Mesothelial cell of epicardium (in vitro differentiated cells): ENCODE measurements at places on chromosomes 4 and X. TPM values are rescaled to one million over a fixed set of nuclear protein-coding genes. Genes with fewer than 3 reads are reported as not detected.

The BCLAF3 gene
- total RNA-seq = 16.4 to 17.3 TPM (median 16.9 TPM) in 3 replicates

The F9 gene
- not detected in 3 replicates for total RNA-seq

The GPC4 gene
- 43.4 to 46.9 TPM (median 44.8 TPM) in 3 replicates for total RNA-seq

DNA sequence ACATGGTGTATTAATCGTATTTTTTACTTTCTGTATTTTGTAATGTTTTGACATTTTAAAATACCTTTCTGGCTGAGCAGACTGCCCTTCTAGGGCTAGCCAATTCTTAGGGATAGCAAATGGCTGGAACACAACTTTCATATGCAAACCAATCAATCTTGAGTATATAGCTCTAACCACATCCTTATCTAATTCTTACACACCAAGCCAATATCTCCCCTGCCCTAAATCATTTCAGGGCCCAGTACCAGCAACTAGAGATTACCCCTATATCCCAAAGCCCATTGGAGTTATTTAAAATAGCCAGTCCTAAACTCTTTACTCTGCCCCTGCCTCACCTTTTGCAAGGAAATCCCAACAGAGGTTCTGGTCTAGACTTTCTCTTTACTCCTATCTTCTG is 58.3 kb downstream of the INTS12 start:
- DNase-seq = no peak

DNA sequence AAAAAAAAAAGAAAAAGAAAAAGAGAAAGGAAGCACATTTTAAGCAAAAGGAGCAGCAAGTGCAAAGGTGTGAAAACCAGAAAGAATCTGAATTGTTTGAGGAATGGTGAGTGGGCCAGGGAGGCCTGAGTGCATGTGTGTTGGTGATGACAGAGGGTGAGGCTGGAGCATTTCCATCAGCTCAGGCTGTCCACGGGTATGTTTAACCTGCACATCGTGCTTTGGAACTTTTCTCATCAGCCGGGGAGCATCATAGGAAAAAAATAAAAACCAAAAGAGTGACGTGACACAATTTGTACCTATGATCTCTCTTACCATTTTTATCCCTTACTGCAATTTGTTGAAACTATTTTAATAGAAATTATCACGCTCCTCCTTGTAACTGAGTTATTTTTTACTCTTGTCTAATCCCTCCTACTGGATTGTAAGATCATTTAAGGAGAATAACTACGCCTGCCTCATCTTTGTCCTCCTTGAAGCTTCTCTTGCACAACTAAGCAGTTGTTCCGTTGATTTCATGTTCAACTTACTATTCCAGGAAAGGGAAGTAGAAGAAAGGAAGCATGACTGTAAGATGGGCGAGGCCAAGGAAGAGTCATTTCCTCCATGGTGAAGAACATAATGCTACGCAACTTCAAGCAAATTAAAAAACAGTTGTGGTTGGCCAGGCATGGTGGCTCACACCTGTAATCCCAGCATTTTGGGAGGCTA is 7.0 kb downstream of the PALLD start:
- no peak for DNase-seq

DNA sequence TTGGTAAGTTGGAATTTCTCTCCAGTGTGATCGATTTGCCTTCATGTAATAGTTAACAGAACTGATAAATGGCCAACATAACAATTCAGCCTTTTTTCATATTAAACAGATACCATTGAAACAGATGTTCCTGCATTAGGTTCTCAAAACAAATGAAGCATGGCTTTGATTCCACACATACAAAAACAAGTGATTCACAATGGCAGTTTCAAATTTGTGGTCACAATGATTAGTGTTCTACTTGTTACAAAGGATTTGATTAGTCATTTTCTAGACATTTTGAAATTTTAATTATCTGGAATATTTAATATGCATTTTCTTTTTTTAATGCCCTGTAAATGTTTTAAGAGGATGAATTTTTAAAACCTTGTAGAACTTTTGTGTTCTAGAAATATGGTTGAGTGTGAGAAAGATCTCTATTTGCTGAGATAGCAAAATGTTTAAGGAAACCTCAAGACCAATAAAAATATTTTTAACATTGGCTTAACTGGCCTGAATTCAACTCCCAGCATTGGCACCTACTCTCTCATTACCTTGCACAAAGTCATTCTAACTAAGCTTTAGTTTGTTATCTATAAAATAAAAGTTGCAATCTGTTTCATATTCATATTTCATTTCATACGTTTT is 18.9 kb upstream of the GLRA3 start:
- DNase-seq = no peak

- DNase-seq = no peak
These were observed 575 bp downstream of the MAP7D2 start for GRCh38 chrX:20116087-20116576.

DNA sequence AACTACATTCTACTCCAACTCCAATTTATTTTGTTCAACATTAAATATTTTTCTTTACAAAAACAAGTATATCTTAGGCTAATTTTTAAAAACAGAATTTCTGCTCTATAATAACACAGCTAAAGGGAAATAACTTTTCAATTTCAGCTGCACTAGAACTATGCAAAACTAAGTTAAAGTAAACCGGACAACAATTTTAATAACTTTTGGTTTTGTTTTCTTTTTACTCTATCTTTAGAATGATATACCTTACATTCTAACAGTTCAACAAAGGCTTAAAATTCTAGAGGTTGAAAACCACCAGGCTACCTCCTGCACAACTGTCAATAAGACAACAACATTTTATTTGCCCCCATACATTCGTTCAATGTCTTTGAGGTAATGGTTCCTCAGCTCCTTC is 18.7 kb upstream of the KCNE5 start:
- DNase-seq = no peak

GRCh38 chr4:118703118-118703517 is 17.9 kb downstream of the METTL14 start:
- no peak for DNase-seq

GRCh38 chr4:4470208-4470607 is 71.6 kb downstream of the STX18 start:
- no peak for DNase-seq

DNA sequence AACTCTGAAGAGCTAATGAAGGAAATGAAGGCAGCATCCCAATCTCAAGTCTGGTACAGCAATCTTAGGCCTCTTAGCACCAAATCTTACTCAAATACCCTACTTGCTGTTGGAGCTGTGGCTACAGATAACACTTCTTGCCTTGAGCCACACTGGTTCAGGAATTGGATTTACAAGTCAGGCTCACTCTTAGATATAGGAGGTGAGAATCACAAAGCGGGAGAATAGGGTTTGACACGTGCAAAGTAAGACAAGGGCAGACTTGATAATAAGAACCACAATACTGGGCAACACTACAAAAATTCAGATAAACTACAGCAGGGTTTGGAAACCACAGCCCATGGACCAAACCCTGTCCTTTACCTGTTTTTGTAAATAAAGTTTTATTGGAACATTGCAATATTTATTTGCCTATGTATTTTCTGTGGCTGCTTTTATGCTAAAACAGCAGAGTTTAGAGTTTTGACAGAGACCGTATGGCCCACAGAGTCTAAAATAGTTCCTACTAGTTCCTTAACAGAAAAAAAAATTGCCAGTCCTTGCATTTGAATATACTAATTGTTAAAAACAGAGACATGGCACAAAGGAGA is 9.3 kb upstream of the CUL4B start:
- DNase-seq = no peak

DNA sequence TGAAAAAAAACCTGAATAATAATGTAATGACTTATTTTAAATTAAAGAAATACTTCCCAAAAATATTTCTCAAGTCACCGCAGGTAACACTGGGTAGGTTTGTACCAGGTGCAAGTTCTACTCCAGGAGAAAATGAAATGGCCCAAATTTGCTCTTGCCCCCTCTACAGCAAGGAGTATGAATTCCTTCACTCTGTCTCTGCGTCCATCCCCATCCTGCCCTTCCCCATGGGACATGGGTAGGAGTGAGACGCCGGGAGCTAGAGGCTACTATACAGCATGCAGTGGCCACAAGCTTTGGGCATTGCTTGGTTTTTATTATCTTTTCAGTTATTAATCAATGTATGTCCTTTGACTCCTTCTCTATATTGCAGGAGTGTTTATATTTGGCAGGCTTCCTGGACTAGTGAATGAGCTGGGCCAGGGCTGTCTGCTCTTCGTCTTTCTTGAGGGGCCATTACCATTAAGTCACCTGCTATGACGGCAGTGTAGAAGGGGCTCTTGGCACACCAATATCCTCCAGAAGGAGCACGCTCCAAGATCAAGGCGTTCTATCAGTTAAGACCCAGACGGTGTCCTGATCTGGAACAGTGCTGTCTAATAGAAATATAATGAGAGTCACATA is 149.6 kb downstream of the ENPP6 start:
- no peak for DNase-seq

The TLL1 gene
- total RNA-seq = 1.2 to 1.8 TPM (median 1.5 TPM) in 3 replicates

GRCh38 chr4:40206426-40206825 is 9.6 kb downstream of the RHOH start:
- DNase-seq = no peak

The OTUD6A gene
- total RNA-seq = not detected in 3 replicates

DNA sequence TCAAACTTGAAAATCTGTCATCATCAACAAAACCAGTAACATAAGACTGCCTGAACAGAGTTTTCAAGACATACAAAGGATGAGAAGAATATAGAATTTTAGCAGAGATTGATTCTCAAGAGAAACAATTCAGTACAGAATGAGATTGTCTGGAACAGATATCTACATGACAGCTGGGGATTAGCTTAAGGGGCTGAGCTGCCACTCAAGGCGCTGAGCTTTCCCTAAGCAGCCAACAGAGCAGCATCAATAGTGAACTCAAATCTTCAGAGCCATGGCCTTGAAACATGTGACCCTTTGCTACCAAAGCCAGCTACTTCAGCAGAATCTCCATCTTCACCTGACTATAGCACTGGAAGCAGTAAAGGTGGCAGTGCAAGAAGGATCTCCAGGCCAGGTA is 24.3 kb upstream of the PCDH10 start:
- DNase-seq = no peak

The EVC2 gene
- total RNA-seq = 16.9 to 17.4 TPM (median 17.1 TPM) in 3 replicates

The CCDC110 gene
- 0.84 to 2.0 TPM (median 1.0 TPM) in 3 replicates for total RNA-seq

DNA sequence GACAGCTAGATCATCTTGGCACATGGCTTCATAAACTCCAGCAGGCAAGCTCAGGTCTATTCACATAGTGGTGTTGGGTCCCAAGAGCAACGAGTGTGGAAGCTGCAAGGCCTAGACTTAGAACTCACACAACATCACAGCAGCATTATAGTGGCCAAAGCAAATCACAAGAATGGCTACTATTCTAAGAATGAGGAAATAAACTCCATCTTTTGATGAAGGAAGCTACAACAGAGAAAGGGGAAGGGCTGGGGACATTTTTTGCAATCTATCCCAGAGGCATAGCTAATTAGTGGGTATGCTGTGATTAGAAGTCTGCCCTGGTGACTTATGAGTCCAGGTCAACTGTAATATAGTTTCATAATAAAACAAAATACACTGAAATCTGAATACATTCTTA is 42.9 kb upstream of the TAB3 start:
- DNase-seq = no peak

DNA sequence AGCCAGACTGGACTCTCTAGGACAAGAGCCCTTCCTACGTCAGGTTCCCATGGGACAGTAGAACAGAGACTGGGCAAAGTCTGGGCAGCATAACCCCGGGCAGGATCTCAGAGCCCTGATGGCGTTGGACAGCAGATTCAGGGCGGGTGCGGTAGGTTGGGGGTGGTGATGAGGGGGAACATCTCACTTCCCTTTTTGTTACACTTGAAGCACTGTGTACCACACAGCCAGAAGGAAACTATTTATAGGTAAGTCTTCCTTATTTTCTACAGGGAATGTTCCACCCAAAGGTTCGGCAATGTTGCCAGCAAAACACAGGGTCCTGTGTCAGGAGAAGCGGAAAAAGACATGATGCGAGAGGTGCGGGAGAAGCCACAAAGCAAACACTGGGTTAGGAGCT is 54.3 kb downstream of the TSC22D3 start:
- no peak for DNase-seq

- no peak for DNase-seq
These were observed 693.6 kb upstream of the HS3ST1 start for GRCh38 chr4:12122316-12122715.

DNA sequence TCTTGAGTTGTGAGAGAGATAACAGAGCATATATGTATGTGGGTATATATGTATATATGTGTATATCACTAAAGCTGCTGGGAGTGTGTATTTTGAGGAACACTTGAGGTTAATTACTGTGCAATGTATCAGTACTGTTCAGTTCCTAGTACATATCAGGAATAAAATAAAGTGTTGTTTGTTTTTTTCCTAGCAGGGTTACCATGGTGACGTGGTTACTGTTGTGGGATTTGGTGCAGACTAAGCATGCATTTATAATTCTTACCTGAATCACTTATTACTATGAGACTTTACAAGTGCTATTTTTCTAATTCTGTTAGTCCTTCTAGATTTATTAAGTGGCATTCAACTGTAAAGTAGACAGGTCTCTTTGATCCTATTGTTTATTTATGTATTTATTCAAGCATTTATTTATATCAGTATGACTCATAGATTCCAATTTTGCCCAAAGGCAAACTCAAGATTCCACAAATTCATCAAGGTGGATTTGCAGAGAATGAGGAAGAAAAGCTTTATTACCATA is 26.9 kb upstream of the BEX4 start:
- no peak for DNase-seq

DNA sequence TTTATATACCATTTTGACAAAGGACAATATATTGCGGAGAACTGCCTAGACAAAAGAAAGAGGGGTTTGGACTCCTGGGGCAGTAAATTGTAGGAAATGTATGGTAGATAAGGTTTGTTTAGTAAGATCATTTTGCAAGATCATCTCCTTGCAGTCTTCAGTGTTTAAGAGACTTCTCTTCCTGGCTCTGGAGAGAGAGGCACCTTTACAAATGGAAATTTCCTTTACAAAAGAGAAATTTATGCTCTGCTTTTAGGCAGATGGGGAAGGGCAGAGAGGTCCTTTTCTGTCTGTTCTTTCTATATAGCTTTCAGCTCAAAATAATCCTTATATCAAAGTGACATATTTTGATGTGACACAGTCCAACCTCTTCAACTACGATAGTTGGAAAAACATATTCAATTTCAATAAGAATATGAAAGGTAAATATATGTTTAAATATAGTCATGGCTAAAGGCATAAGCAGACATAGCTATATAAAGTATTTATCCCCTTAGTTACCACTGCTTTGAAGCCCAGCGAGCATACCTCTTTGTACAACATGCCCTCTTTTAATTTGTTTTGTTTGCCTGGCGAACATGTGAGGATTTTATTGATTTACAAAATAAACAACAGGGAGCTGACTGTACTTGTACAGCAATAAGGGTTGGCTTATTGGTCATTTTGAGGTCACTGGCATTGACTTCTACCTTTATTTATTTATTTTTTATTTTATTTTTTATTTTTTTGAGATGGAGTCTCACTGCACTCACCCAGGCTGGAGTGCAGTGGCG is 65.2 kb downstream of the TRIM2 start:
- DNase-seq = no peak

DNA sequence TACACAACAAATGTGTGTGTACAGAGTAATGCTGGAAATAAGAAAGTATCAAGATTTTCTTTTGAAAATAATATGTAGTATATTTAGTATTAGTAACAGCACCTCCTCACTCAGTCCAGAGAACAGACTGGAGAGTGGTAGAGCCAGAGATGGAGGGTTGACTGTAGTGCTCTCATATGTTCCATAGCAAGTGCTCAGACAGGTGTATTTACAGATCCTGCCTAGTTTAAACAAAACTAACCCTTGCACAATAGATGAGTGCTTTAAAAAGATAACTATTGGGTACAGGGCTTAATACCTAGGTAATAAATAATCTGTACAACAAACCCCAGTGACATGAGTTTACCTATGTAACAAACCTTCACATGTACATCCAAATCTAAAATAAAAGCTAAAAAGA is 381.0 kb upstream of the EMCN start:
- DNase-seq = no peak

The SLC6A14 gene
- 0.11 to 0.27 TPM (median 0.16 TPM) in 3 replicates for total RNA-seq

GRCh38 chrX:67692246-67692645 is 148.4 kb downstream of the AR start:
- no peak for DNase-seq

The PPEF1 gene
- 0.54 to 1.2 TPM (median 0.78 TPM) in 3 replicates for total RNA-seq
